ENCODE measurements at places on chromosomes 2 and 18. TPM values are rescaled to one million over a fixed set of nuclear protein-coding genes. Genes with fewer than 3 reads are reported as not detected.

Gene C2orf72
- 0.06 TPM for total RNA-seq

Gene UGT1A5
- total RNA-seq, result not detected

Gene CHRND
- total RNA-seq, result not detected

Gene TMEM163
- 1.3 TPM for total RNA-seq

DNA sequence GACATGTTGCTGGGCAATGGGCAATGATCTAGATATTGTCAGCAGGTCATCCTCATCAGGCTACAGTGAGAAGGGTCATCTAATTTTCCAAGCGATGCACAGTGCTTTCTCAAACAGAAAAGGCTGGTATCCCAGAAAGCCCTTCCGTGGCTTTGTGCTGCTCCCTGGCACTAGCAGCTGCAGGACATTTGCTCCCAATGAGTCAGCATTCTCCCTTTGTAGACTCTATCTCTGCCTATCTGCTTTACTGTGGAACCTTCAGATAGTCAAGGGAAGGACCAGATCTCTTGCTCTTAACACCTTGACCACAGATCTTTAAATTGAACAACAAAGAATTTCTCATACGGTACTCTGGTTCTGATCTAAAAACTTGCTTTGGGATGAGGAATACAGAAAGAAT lies 101.4 kb downstream of the CDH2 start:
- no peaks in the 10 kb centered on the region for H3K27me3 ChIP-seq
- H3K4me3 ChIP-seq, result no peak overlapping the region
- H3K36me3 ChIP-seq, result no peaks in the 10 kb centered on the region
- H3K27ac ChIP-seq, result no peak overlapping the region
- no peaks in the 10 kb centered on the region for H3K4me1 ChIP-seq
- no peak for DNase-seq

GRCh38 chr2:47311764-47312490 lies 91.0 kb upstream of the MSH2 start:
- H3K27me3 ChIP-seq, result no peaks in the 10 kb centered on the region
- H3K36me3 ChIP-seq, result no peaks in the 10 kb centered on the region
- peak overlapping the region; percentile 38 for H3K27ac ChIP-seq
- H3K4me3 ChIP-seq, result no peak overlapping the region
- peaks cover 37% of the 10 kb centered on the region for H3K4me1 ChIP-seq

GRCh38 chr2:206105541-206105940 lies 19.6 kb upstream of the INO80D start:
- no peak overlapping the region for H3K4me3 ChIP-seq
- H3K27me3 ChIP-seq, result no peaks in the 10 kb centered on the region
- DNase-seq, result no peak
- H3K4me1 ChIP-seq, result no peaks in the 10 kb centered on the region
- no peaks in the 10 kb centered on the region for H3K36me3 ChIP-seq

DNA sequence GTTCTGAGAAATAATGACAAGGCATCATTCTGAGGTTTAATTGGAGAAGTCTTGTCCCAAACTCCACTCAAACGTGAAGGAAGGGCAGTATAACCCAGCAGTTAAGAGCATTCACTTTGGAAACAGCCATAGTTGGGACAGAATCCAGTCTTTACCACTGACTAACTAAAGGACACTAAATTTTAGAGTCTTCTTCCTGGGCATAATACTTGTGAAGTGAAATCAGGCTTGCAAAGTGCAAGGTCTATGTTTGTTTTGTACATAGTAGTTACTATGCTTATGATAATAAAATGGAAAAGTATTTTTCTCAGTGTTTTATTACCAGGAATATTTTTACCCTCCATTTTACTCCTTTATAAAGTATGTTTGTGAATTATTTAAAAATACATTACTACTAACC lies 748.2 kb upstream of the ID2 start:
- no peak overlapping the region for H3K4me3 ChIP-seq
- no peaks in the 10 kb centered on the region for H3K4me1 ChIP-seq
- H3K36me3 ChIP-seq, result no peaks in the 10 kb centered on the region
- H3K27ac ChIP-seq, result no peak overlapping the region
- no peaks in the 10 kb centered on the region for H3K27me3 ChIP-seq

DNA sequence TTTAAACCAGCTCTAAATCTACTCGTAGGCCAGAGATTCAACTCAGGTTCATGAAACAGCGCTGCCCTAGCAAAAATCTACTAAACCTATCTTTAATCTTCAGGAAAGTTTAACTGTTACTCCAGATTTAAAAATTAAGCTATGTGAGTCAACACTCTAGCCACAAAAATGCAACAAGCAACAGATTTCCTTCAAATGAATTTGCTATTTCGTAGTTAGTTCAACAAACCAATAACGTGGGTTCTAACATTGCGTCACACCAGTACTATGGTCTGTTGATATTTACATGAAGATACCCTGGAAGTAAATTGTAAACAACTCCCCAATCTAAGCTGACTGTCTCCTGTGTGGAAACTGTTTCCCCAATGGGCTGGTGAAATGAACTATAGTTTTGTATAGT lies 71.2 kb downstream of the FIGN start:
- no peaks in the 10 kb centered on the region for H3K36me3 ChIP-seq
- H3K4me1 ChIP-seq, result peaks cover 57% of the 10 kb centered on the region
- no peak for DNase-seq
- no peak overlapping the region for H3K27ac ChIP-seq

DNA sequence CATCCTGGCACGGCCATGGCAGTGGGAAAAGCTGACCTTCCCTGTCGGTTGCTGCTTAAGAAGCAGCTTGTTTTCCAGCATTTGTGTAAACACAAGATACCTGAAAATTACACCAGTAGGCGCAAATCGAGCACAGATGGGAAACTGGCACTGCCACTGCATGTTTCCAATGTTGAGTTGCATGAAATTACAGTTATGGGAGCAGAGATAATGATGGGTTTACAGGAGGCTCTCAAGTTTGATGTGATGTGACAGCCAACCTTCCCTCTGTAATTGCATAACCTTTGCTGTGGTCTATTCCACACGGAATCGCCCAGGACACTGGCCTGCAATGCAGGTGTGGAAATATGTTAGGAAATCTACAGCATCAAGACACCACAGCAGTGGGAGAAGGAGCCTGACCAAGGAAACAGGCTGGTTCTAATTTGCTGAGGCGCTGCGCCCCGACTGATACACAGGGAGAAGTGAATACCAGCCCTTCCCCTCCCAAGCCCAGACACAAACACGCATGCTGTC lies 17.4 kb downstream of the GPR45 start:
- no peak overlapping the region for H3K27ac ChIP-seq
- no peak overlapping the region for H3K4me3 ChIP-seq
- no peaks in the 10 kb centered on the region for H3K4me1 ChIP-seq
- peaks cover 13% of the 10 kb centered on the region for H3K36me3 ChIP-seq
- no peak for DNase-seq

DNA sequence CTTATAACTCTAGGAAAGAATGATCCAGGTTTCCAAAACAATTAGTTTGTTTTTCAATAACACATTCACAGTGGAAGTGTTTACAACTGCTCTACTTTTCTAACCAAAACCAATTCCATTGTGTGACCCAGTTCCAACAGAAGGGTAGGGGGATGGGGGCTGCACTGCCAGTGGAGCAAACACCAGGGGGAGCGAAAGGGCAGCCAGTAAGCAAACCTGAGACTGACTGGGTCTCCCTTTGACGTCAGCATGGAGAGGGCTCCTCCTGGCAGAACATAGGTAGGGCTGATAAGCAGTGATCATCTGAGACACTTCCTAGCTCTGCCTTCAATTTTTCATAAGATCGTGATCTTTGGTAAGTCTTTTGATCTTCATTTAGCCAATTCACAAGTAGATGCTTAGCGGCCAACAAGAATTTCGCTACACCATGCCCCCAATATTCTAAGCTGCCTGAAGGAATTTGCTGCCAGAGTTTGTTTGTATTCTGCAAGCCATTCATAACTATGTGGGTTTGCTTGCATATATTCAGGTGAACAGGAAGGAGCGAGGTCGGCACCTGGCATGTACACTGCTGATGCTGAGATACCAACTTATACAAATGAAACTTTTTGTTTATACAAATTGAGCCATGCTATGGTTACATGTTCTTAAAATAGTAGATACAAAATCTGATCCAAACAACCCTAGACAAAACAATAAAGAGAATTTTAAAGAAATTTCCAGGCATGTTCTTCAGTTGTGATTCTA lies 45.9 kb downstream of the ST6GAL2 start:
- no peaks in the 10 kb centered on the region for H3K36me3 ChIP-seq
- H3K4me3 ChIP-seq, result no peak overlapping the region
- no peaks in the 10 kb centered on the region for H3K27me3 ChIP-seq
- no peak overlapping the region for H3K27ac ChIP-seq

DNA sequence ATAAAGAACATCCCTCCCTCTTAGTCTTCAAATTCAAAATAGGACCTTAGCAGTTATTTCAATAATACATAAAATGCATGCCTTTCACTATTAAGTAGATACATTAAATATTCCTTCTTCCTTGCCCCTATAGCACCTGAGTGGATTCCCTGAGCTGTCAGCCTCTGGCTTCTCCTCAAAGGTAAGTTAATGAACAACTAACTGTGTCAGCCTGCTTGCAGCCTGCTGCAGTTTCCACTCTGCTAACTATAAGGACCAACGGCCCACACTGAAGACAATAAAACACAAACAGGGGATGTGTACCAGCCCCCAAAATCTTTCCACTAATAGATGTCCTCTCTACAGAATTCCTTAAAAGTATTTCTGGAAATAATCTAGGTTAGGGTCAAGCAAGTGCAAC lies 5.0 kb downstream of the KCTD1 start:
- no peaks in the 10 kb centered on the region for H3K27me3 ChIP-seq
- H3K4me3 ChIP-seq, result no peak overlapping the region
- no peaks in the 10 kb centered on the region for H3K36me3 ChIP-seq
- no peak for DNase-seq

DNA sequence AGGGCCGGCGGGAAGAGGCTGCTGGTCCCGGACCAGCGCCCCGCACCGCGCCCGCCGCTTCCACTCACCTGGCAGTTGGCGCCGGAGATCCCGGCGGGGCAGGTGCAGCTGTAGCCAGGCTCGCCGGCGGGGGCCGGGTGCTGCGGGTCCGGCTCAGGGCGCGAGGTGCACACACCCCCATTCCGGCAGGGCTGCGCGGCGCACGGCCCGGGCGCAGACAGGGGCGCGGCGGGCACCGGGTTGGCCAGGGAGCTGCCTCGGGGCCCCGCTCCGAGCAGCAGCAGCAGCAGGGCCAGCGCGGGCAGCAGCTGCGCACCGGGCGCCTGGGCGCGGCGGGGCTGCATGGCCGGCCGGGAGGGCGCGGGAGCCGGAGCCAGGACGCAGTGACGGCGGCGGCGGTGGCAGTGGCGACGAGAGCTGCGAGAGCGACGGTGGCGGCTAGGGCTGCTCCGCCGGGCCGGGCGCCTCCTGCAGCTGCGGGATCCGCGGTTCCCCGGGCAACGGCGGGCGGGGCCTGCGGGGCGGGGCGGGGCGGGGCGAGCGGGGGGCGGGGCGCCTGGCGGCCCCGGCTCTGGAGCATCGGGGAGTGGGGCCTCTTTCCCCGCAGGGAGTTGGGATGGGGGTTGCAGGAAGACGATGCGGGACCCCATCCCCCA lies at the start of gene DNER:
TSS of gene DNER (minus strand) at position 476 of the 656 bp plus-strand sequence. CDS start at position 344, 132 bp downstream.
- no peaks in the 10 kb centered on the region for H3K36me3 ChIP-seq
- peak within 1 kb of the TSS; percentile 43 for H3K4me3 ChIP-seq
- peaks cover 88% of the 10 kb centered on the region for H3K27me3 ChIP-seq
- no peak for DNase-seq
- H3K27ac ChIP-seq, result no peak within 1 kb of the TSS

GRCh38 chr2:10320933-10321332 lies 18.2 kb downstream of the HPCAL1 start:
- no peak for DNase-seq
- no peaks in the 10 kb centered on the region for H3K36me3 ChIP-seq
- H3K27me3 ChIP-seq, result no peaks in the 10 kb centered on the region
- H3K4me3 ChIP-seq, result no peak overlapping the region
- H3K27ac ChIP-seq, result no peak overlapping the region
- no peaks in the 10 kb centered on the region for H3K4me1 ChIP-seq

DNA sequence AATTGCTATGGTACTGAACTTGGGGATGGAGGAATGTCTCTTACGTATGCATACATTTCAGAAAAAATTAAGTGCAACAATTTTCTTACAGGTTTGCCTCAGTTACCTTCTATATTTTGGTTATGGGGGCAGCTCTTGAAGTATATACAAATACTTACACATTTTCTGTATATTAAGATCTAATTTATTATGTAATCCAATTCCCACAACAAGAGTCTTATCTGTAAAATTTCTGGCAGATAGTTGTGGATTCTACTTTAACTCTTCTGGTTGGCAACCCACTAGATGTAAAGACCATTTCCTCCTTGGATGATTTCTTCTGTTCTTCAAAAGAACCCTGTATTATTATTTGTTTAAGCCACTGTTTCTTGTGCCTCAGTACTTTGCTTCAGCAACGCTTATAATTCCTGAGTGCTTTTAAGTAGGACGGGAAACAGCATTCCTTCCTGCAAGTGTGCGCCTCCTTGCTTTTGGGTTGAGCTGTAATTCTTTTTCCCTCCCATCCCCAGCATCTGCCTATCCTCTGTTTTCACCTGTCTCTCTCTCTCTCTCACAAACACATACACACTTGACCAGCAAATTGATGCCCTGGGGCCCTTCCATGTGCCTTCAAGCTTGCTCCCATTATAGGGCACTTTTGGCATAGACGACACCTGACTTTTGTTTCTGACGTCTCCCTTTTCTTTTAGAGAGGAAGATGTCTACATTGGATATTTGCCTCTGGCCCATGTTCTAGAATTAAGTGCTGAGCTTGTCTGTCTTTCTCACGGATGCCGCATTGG lies 61.4 kb downstream of the ACSL3 start:
- H3K36me3 ChIP-seq, result peaks cover 81% of the 10 kb centered on the region
- no peak overlapping the region for H3K4me3 ChIP-seq
- no peaks in the 10 kb centered on the region for H3K27me3 ChIP-seq
- no peak for DNase-seq
- H3K4me1 ChIP-seq, result peaks cover 6% of the 10 kb centered on the region

DNA sequence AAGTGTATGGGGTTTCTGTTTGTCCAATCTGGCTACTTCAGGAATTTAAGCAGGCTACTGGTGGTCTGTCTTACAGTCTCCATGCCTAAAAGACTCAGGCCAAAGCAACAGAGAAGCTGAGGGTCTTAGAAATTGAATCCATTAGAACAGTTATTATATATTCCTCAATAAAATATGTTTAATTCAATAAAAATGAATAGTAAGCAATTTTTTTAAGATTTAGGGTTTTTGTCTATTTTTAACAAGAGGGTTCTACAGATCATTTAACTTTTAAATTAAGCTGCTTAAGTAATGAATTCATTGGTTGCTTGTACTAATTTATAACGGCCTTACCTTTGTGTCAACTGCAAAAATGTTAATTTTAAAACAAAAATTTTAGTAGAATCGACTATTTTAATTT lies 832.6 kb upstream of the SLC39A10 start:
- H3K4me1 ChIP-seq, result no peaks in the 10 kb centered on the region
- H3K27ac ChIP-seq, result no peak overlapping the region
- H3K4me3 ChIP-seq, result no peak overlapping the region
- no peak for DNase-seq

- no peak for DNase-seq
- H3K4me1 ChIP-seq, result peaks cover 3% of the 10 kb centered on the region
- H3K27me3 ChIP-seq, result no peaks in the 10 kb centered on the region
- H3K36me3 ChIP-seq, result no peaks in the 10 kb centered on the region
- H3K4me3 ChIP-seq, result no peak overlapping the region
- no peak overlapping the region for H3K27ac ChIP-seq
Measured at GRCh38 chr2:15111718-15112117, 449.4 kb downstream of the NBAS start.
